ENCODE measurements at places on chromosomes 11 and 22.

- no peak for DNase-seq
Measured at GRCh38 chr22:30104501-30105156, 24.4 kb downstream of the HORMAD2 start.

GRCh38 chr22:31211862-31212730 is at the start of gene LIMK2:
LIMK2 (plus strand) TSS chr22:31212298; CDS start chr22:31212409, 111 bp downstream.
- DNase-seq, result peak; percentile 76

GRCh38 chr22:20236052-20236717 is 31.9 kb downstream of the RTN4R start:
- no peak for DNase-seq

- DNase-seq, result no peak
Measured at GRCh38 chr11:131770801-131771200, 400.4 kb downstream of the NTM start.

DNA sequence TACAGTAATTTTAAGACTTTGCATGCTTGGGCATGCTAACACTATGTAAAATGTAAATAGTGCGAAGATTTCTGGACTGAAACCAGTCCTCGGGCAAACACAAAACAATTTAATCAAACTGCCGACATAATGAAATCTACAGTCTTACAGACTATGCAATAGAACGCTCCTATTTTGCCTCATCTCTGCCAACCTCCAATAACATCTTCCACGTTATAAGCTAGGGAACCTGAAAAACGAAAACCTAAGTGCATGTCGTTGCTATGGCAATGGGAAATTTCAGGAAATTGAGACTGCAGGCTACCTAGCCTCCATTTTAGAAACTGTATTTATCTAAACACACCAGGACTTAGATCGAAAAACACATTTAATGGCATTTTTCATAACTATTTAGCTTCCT is 1.1 kb downstream of the CSTF3 start:
- DNase-seq, result no peak

DNA sequence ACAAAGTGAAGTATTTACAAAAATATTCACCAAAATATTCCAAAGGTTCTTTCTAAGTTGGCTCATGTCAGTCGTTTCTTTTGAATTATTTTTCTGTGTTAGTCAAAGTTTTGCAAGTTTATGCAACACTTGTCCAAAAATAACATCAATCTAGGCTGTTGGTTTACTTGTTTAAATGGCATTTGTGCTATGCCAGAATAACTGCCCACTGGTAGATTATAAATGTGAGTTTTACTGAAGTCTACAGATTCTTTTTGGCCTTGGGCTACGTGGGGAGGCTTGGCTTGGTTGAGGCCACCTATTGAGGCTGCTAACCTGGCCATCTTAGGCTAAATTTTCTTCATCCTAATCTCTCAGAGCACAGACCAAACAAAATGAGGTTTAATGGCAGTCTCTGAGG is 1091.9 kb upstream of the RAG2 start:
- no peak for DNase-seq

DNA sequence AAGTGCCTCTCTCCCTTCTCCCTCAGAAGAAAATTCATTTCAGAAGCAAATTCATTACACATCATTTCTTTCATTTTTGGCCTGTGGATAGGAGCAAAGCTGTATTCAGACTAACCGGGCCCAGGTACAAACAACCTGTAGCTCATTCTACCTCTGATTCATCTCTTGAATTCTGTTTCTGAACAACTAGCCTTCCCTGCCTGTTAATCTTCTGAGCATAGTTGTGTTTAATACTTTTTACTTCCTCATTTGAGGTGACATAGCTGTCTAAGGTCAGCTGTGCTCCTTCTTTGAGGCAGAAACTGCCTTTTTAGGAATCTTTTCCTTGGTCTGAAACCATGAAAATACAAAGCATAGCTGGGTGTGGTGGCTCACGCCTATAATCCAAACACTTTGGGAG is 12.6 kb upstream of the IL18BP start:
- no peak for DNase-seq

GRCh38 chr22:25899566-25899965 is 157.6 kb downstream of the MYO18B start:
- DNase-seq, result no peak

GRCh38 chr22:45958971-45959370 is 18.0 kb downstream of the WNT7B start:
- no peak for DNase-seq

GRCh38 chr22:36077271-36077670 is 48.6 kb upstream of the RBFOX2 start:
- DNase-seq, result no peak

DNA sequence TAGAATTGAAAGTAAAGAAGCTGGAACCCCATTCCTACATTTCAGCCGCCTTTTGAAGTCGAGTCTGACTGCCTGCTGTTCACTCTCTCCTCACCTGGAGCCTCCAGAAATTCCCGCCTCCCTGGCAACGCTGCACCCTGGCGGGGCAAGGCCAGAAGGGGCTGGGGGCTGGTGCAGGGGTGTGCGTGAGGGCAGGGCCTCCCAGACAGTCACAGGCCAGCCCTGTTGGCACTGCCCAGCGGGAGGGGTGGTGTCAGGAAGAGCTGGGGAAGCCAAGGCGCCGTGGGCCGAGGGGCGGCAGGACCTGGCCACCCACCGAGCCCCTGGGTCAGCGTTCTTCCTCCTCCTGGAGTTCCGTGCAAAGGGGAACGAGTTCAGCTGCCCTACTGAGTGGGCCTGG is 123.2 kb downstream of the KCNQ1OT1 start:
- no peak for DNase-seq

GRCh38 chr11:61079416-61080150 is 22.7 kb upstream of the CD5 start:
- DNase-seq, result no peak

- peak; percentile 18 for DNase-seq
Measured at GRCh38 chr11:96388891-96389719, 607 bp downstream of the CCDC82 start.

DNA sequence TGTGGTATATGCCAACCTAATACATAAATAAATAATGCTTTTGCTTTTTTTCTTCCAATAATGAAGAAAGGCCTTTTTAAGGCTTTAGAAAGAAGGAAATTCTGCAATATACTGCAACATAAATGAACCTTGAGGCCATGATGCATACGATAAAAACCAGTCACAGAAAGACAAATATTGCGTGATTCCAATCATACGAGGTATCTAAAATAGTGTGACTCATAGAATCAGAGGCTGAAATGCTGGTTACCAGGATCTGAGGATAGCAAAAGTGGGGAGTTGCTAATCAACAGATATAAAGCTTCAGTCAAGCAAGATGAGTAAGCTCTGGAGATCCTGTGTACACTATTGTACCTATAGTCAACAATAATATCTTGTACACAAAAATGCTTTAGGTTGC is 24.2 kb downstream of the MS4A6A start:
- DNase-seq, result no peak

- DNase-seq, result no peak
Measured at GRCh38 chr11:109933126-109933525, 160.1 kb upstream of the ZC3H12C start.

DNA sequence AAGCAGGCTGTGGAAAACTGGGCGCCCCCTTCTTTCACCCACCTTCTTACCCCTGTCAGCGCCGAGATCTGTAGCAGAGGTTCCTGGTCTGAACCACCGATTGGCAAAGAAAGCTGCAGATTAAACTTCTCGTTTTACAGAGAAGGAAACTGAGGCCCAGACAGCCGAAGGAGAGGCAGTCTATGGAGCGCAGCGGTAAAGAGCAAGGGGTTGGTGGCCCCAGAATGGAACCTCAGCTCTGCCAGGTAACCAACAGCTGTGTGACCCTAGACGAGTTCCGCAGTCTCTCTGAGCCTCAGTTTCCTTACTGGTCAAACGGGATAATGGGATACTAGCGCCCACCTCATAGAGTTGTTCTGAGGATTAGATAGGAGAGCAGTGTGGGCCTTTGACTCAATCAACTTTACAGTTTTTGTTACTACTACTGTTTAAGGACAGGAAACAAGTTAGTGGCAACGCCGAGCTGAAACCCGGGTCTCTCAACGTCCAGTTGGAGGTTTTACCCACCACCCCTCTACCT is 3.1 kb upstream of the WT1 start:
- no peak for DNase-seq

DNA sequence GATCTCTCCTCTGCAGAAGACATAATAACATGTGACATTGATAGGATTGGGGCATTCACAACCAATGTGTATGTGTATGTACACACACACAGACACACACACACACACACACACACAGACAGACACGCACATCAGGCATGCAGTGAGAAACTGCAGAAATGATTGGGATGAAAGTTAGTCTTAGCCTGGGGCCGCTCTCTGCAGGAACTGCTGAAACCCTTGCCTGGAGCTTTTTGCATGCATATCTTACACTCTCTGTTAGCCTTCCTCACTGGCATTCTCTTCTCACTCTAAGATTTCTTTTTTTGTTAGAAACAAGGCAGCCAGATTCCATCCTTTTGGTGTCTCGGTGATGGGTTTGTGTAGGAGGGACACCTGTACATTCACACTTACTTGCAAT is 337.9 kb downstream of the NELL1 start:
- no peak for DNase-seq

DNA sequence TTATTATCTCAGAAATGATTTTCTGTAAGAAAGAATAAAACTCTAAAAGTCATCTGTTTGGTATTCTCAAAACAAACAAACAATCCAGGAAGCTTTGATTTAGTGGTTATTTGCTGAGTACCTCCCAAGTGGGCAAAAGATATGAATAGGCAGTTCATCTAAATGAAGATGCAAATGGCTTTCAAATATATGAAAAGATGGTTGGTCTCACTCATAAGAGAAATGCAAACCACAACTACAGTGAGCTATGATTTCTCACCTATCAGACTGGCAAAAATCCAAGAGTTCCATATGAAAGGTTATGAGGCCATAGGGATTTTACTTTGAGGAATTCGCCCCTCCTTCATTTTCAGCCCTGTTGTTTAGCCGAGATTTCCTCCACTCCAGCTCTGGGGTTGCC is 11.3 kb upstream of the P2RY2 start:
- no peak for DNase-seq

DNA sequence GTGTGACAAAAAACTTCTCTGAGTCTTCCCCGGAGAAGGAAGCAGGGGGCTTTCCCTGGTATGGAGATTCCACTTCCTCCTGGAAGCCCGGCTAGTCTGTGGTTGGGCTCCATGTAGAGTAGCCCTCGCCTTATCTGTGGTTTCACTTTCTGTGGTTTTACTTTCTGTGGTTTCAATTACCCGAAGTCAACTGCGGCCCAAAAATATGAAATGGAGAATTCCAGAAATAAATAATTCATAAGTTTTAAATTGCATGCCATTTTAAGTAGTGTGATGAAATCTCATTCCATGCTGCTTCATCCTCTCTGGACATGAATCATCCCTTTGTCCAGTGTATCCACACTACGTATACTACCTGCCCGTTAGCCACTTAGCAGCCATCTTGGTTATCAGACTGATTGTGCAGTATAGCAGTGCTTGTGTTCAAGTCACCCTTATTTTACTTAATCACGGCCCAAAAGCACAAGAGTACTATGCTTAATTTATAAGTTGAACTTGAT is 275.0 kb upstream of the SESN3 start:
- no peak for DNase-seq

DNA sequence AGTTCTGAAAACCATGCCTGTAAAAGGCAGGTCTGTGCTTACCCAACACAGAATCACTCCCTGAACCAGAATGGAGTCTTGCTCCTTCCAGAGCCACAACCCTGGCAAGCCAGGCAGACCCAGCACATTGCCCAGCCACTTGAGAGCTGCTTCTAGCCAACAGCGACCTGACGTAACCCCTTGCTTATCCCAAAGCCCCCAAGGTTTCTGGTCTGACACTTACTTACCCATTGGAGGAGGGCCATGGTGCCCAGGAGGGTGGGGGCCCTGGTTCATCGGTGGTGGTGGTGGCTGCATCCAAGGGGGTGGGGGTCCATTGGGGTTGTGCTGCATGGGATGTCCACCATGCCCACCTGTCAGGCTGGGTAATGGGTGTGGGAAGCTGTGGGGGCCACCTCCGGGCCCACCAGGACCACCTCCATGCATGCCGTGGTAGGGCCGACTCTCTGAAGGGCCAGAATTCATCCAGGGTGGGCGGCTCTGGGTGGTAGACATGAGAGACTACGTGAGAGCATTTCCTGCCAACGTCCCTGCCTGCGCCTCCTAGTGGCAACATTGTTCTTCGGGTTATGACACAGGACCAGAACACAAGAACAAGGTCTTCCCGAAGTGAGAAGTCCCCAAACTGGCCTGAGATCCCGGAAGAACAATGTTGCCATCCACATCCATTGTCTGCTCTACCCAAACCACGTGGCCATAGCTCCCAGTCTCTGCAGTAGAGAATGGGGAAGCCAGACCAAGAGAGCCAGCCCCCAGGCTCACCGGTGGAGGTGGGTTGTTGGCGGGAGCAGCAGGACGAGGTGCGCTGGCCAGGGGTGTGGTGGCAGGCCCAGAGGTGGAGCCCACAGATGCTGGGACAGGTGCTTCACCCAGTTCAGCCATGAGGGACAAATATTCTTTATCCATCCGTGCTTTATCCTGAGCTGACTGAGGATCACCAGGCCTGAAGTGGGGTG is 7.8 kb upstream of the PYGM start:
- DNase-seq, result peak; percentile 45

GRCh38 chr11:73974604-73975478 is 7.8 kb downstream of the UCP2 start:
- DNase-seq, result no peak

- DNase-seq, result no peak
Measured at GRCh38 chr11:109993786-109994185, 99.4 kb upstream of the ZC3H12C start.

- no peak for DNase-seq
Measured at GRCh38 chr22:49302530-49302929, 525.1 kb downstream of the BRD1 start.

DNA sequence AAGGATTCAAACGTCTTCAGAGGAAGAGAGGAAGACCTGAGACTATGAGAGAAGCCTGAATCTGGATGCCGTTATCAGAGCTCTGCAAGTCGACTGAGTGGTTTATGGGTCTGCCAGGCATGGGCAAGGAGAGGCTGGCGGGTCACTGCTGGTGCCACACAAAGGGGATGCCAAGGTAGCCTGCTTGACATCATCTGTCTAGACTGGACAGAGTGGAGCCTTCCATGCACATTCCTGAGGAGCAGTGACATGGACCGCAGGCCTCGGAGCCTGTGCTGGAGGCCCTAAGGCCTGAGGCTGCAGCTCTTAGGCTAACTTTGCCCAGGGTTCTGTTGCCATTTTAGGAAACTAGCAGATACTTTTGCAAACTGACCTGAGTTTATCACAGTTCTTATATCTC is 127.4 kb downstream of the WT1 start:
- no peak for DNase-seq

DNA sequence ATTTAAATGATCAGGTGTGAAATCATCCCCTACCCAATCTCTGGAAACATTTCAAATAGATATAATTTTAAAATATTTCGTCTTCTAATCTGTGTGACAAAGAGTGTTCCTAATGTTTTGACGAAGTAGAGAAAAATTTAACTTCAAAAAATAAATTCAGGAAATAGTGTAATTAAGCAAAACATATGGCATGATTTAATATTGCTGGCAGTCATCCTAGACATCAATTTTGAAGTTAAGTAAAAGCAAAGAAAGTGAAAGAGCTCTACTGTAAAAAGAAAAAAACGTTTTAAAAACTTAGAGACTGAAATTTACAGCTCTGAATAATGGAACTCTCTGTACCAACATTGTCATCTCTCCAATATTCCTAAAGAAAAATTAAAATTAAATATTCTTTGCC is 1062.3 kb downstream of the LRRC4C start:
- no peak for DNase-seq
